ENCODE measurements at places on chromosomes 5 and 9.
A peak's percentile ranks its signal among the peaks of the same experiment; 100 is the strongest.

DNA sequence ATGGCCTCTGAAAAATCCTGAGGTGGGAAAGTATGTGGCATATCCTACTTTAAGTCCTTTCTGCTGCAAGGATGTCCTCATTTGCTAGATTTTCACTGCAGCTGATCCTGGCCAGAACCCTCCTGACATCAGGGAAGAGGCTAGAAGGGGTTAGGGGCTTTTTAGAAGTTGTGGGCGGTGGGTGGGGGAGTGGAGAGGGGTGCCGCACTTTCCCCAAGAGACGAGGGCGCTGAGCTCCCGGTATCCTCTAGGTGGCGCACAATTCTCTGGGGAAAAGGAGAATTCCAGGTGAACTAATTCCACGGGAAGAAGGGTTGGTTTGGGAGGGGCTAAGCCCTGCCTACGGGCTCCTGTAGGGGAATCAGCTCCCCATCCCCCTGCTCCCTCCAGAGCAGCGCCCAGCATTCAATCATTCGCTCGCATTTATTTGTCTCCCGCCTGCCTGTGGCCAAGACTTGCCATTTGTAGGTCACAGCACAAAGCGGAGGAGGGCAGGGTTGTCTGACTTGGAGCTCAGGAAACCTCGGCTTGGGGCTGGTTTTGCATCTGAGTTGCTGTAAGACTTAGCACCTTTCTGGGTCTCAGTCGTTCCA is 42.9 kb upstream of the HAND1 start:
- no peak for DNase-seq

DNA sequence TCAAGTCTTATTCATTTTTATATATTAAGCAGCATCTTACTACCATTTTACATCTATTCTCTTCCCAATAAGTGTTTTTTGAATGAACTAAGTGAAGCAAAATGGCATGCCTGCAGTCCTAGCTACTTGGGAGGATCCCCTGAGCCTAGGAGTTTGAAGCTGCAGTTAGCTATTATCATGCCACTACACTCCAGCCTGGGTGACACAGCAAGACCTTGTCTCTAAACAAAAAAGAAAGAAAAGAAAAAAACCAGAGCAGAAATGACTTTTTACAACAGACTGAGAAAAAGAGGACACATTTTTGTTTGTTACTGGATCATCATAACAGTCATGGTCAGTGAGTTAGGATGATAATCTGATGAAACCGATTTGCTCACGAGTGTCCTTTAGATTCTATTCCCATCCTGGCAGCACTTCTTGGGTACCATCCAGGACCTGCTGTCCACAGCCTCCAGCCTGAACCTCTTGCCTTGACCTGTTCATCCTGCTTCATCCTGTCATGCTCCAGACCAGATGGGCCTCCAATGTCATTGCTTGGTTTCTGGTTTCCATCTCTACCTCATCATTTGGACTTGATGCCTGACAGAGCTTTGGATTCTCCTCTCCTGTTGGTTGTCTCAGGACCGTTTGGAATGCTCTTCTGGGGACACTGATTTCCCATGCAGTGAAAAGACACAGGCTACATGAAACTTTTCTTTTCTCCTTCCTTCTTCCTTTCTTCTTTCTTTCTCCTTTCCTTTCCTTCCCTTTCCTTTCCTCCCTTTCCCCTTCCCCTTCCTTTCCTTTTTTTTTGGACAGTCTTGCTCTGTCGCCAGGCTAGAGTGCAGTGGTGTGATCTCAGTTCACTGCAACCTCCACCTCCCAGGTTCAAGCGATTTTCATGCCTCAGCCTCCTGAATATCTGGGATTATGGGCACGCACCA is 50.1 kb upstream of the GLRX start:
- no peak for DNase-seq

DNA sequence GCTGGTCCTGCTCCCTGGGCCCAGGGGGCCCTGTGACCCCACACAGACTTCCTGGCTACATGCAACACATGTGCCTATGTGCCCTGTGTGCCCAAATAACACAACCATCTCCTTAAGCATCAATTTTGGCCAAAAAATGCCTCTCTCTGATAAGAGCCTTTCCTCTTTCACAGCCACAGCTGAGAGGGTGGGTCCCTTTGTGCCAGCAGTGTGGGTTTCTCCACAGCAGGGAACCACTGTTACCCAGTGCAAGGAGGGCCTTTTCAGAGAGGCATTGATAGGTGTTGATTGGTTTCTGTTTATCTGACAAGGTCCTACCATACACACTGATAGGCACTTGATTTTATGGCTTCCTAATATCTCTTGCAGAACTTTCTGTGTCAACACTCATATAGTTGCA is 42.7 kb downstream of the SYK start:
- DNase-seq = no peak

DNA sequence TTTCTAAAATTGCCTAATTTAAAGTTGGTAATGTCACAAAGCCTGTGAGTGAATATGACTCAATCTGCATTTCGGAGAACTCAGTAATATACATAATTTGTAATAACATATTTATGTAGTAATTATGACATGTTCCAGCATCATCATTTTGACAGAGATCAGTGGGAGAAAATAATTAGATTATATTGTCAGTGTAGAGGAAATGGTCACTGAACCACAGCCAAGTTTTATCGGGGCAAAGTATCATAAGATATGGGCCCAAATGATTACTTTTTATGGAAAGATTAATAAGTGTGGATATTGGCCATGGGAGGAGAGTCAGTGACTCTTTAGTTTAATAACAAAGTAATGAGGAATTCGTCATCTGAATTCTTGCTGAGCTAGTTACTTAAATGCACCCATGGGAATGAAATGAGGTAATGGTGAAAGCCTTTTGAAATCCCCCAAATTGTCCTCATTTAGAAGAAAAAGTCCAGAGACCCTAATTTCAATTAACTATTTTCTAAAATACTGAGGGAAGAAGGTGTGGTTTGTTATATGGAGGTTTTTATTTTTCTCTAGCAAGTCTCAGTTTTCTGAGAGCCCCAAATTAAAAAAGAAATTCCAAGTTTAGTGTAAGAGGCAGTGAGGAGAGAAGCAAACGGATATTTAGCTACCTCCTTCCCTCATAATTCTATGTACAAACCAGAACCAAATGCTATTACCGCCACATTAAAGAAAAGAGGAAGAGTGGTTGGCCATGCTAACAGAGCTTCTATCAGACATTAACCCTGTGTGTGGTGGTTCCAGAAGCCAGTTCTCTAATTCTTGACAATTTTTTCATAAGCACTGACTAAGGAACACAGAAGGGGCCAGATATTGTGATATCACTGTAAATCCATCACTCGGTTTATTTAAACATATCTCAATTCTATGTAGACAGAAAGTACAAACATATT is 37.7 kb upstream of the MRPS30 start:
- DNase-seq = no peak

DNA sequence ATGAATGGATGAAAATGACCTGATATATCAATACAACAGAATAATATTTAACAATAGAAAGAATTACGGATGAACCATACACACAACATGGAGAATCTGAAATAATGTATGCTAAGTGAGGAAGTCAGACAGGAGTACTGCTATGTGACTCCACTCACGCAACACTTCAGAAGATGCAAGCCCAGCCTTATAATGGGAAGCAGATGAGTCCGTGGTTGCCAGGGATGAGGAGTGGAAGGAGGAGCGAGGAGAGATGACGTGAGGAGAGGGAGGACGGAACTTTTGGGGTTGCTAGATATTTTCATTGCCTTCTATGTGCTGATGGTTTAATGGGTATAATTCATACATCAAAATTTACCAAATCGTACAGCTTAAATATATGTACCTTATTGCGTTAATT is 55.4 kb upstream of the ERCC6L2 start:
- peak; percentile 72 for DNase-seq

- no peak for DNase-seq
Observed at GRCh38 chr5:178555771-178556211, 34.4 kb downstream of the COL23A1 start.

DNA sequence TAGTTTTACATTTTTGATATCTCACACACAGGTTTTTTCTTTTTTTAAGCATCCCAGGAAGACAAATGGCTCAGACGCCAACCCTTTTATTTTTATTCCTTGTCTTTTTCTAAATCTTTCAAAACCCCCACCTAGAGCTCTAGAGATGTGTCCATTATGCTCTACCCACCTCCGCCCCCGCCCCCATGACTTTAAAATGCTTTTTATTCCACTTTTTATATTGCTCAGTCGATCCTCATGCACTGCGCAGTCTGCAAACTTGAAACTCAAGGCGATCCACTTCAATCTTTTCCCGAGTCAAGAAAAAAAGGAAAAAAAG is 411 bp upstream of the MAT2B start:
- no peak for DNase-seq

DNA sequence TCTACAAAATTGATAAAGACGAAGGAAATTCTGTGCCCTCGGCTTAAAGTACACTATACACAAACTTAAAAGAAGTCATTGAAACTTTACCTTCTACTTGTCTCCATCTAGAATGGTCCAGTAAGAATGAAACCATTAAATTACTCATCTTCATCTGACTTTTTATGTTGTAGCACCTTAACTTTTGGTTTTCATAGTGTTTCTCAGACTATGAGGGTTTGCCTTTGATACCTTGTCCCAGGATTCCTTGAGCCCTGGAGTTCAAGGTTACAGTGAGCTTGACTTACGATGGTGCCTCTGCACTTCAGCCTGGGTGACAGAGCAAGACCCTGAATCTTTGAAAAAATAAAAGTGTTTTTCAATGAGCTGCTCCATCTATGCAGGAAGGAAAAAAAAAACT is 132.2 kb downstream of the CDC42SE2 start:
- DNase-seq = no peak

DNA sequence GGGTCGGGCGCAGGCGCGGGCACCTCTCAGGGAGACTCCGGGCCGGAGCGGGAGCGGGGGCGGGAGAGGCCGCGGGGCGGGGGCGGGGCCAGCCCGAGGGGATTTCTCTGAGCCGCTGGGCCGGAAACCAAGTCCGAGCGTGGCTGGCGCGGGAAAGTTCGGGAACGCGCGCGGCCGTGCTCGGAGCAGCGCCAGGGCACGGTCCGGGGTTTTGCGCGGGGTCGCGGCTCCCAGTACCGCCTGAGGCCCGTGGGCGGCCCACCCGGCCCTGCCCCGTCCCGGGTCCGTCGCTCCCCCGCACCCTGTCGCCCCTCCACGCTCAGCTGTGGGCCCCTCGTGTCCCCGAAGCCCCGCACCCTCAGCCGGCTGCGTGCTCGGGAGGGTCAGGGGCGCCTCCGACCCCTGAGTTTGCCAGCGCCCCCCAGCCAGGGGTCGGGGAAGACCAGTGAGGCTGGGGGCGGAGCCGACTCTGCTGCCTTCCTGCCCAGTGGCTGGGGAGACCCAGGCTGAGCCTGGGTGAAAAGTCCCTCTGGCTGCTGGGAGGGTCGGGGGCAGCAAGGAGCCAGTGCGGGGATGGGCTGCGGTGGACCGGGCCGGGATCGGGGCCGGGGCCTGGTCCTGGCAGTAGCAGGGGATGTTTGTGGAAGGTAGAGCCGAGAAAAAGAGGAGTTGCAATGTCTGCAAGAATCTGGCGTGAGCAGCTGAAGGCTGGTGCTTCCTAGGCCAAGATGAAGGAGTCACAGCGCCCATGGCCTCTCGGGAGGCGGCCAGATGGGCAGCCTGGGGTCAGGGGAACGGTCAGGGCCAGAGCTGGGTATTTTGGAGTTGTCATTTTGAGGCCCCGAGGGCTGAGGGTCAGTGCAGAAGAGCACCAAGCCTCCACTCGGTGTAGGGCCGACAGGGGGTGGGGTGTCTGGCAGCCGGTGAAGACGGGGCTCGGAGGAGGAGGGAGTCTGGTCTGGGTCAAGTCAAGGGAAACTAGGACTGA is 588 bp downstream of the TRAF2 start:
- DNase-seq = no peak

GRCh38 chr9:33919276-33919897 is 102.4 kb downstream of the UBE2R2 start:
- no peak for DNase-seq

GRCh38 chr5:180141068-180141660 is 67.8 kb downstream of the RASGEF1C start:
- no peak for DNase-seq

GRCh38 chr9:20512636-20513035 is 109.7 kb downstream of the MLLT3 start:
- DNase-seq = no peak

DNA sequence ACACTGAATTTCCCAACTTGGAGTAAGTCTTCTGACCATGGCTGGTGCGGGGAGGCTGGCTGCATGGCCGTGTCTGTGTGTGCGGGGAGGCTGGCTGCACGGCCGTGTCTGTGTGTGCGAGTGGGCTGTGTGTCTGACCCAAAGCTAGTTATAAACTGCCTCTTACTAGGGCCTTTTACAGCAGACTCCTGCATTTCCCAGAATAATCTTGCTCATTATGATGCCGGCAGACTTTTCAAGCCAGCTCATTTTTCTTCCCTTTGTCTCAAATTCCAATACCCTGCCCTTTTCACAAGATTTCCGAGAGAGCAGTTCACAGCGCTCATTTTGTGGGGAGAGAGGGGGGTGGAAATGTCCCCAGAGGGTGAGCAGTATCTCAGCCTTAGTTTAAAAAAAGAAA is 470.7 kb upstream of the BRINP1 start:
- DNase-seq = no peak

- DNase-seq = peak; percentile 93
Observed at GRCh38 chr5:65062469-65063083, 293.8 kb downstream of the CWC27 start.

GRCh38 chr9:130768265-130768664 is 66.8 kb upstream of the ABL1 start:
- DNase-seq = no peak

GRCh38 chr9:8916771-8917170 is 1117.2 kb upstream of the DMAC1 start:
- DNase-seq = no peak

DNA sequence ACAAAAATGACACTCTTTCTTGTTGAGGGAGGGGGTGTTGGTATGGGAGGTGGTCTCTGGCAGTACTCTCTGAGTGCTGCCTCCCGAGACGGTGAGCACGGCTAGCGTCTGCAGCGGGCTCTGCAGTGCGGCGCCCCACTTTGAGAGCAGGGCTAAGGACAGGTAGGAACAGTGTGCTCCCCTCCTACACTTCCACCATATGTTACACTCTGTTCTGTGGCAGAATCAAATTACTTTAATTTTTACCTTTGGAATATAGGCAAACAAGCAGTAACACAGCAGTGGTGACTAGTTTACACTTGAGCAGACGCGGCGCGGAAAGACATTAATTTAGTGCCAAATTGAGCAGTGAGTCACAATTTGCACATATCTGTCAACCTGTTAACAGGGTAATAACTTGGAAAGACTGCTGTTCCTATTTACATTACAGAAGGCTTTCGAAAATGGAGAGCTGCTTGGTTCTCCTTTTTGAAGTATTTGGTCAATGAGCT is 136.3 kb downstream of the MED27 start:
- DNase-seq = no peak
